ENCODE measurements at places on chromosomes 6 and 20. TPM values are rescaled to one million over a fixed set of nuclear protein-coding genes. Genes with fewer than 3 reads are reported as not detected.

Gene TRIM40
- not detected for total RNA-seq

Gene NOX3
- total RNA-seq = not detected

Gene CDKN1A
- 200 TPM for total RNA-seq

Gene CNKSR3
- total RNA-seq = 6.7 TPM

Gene LPIN3
- total RNA-seq = 0.07 TPM

Gene SMPDL3A
- total RNA-seq = 6.1 TPM

Gene ZNF334
- not detected for total RNA-seq

Gene ZNF165
- 0.43 TPM for total RNA-seq

Gene LY6G6F
- not detected for total RNA-seq

Gene SPINT3
- total RNA-seq = not detected

Gene DEFB115
- not detected for total RNA-seq

Gene GABRR2
- total RNA-seq = 0.10 TPM

Gene PROCR
- total RNA-seq = 96.8 TPM

Gene MYH7B
- not detected for total RNA-seq

Gene ZSCAN26
- 14.5 TPM for total RNA-seq

Gene KCNK16
- not detected for total RNA-seq

Gene POU5F1
- not detected for total RNA-seq

Gene GATA5
- total RNA-seq = not detected

Gene DYNLT2
- total RNA-seq = 1.4 TPM

Gene FAM209B
- total RNA-seq = not detected

Gene C20orf144
- total RNA-seq = not detected

Gene APCDD1L
- total RNA-seq = 0.27 TPM

Measured in HT1080 (cell line).